Uterus (tissue), 4 donors: ENCODE measurements at places on chromosomes 4 and X. TPM values are rescaled to one million over a fixed set of nuclear protein-coding genes. Genes with fewer than 3 reads are reported as not detected.

DNA sequence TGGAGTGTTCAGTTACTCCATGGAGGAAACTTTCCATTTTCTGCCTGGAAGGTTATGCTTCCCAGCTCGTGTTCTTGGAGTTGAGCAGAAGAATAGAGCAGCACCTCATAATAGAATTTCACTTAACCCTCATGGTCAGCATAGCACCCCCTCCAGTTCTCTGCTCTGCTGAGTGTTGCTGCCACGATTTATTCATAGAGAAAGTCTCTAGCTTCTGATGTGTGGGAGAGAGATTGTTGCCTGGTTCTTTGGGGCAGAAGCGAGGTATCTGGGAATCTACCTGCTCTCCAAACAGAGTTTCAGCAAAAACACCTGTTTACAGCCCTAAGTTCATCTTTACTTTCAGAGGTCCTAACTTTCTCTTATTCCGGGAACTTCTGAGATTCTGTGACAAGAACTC, 3.9 kb upstream of the DTHD1 start:
- H3K27me3 ChIP-seq = no peaks in the 10 kb centered on the region
- no peaks in the 10 kb centered on the region for H3K36me3 ChIP-seq
- H3K4me1 ChIP-seq = no peaks in the 10 kb centered on the region
- no peak overlapping the region for H3K27ac ChIP-seq
- DNase-seq = no peak

The INPP4B gene
- total RNA-seq = 34.7 TPM

The CCKAR gene
- not detected for total RNA-seq

The USP51 gene
- total RNA-seq = 7.0 TPM

DNA sequence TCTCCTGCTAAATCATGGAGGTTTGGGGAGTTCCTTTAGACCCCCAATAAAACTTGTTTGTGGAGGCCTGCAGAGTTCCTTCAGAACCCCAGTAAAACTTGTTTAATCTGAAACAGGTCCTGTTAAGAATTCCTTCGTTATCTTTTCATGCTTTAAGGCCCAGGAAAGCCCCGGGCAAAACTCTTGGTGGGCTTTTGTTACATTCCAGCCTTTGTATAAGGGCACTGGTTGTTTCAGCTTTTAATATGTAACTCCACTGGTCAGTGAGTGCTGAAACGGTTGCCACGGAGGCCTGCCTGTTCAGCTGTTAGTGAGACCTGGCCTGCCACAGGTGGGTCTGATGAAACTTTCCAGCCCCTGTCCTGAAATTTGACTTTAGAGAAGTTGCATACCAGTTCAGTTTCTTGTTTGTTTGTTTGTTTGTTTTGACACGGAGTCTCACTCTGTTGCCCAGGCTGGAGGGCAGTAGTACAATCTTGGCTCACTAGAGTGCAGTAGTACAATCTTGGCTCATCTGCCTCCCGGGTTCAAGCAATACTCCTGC, 12.4 kb upstream of the DHRSX start:
- H3K27ac ChIP-seq = no peak overlapping the region
- no peak overlapping the region for H3K4me3 ChIP-seq
- no peaks in the 10 kb centered on the region for H3K36me3 ChIP-seq
- no peaks in the 10 kb centered on the region for H3K27me3 ChIP-seq
- H3K4me1 ChIP-seq = no peaks in the 10 kb centered on the region

DNA sequence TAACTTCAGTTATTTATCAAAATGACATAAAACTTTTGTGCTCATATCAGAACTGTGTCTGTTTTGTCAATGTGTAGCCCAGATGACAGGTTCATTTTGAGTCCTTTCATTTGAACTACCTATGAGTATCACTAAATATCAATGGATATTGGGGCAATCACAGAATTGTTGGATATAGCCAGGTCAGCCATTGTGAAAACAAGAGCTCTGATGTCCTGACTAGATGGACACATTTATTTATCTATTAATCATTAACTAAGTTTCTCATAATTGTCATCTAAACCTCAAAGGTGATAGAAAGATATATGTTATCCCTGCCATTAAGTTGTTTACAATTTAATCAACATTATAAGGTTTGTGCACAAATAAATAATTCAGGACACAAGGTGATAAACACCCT, 638.3 kb upstream of the GRIA3 start:
- no peak for DNase-seq
- H3K27me3 ChIP-seq = no peaks in the 10 kb centered on the region
- H3K4me3 ChIP-seq = no peak overlapping the region
- no peaks in the 10 kb centered on the region for H3K4me1 ChIP-seq
- H3K36me3 ChIP-seq = no peaks in the 10 kb centered on the region
- H3K27ac ChIP-seq = no peak overlapping the region
